ENCODE measurements at places on chromosomes 2 and 18.

DNA sequence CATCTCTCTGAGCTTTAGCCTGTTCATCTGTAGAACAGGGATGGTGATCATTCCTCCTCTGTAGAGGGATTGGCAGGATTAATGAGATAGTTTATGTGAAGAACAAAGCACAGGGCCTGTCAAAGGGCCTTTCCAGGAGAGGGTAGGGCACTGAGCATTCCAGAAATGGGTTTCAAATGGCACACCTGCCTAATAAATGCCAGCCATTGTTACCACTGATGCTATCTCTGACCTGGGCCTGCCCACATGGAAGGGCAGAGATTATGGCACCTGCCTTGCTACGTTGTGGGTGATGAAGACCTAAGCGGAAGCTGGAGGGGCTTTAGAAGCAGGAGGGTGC, 31.0 kb upstream of the GMPPA start:
- no peak for DNase-seq

GRCh38 chr2:156489195-156489594, 53.0 kb downstream of the GPD2 start:
- no peak for DNase-seq

DNA sequence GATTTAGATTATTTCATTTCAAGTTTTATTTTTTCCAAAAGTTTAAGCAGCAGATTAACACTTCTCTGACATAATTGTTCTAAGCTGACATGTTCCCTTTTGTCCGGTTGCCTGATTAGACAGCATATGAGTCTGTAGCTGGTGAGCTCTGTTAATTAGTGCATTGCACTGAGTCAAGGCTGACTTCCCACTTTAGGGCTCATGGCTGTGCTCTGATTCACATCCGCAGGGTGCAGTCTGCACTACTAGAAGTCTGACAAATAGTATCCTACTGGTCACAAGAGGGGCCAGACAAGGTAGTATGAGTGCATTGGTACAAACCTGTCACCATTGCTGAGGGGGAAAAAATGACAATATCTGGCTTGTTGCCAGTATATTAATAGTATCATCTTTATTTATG, 443.9 kb upstream of the ZNF804A start:
- DNase-seq, result no peak

GRCh38 chr2:17634997-17635396, 94.5 kb downstream of the VSNL1 start:
- no peak for DNase-seq

GRCh38 chr2:193988784-193989183, 1668.2 kb upstream of the SLC39A10 start:
- no peak for DNase-seq

GRCh38 chr18:65435534-65435933, 315.3 kb upstream of the CDH7 start:
- DNase-seq, result no peak

- DNase-seq, result no peak
Observed at GRCh38 chr2:85684380-85684779, 9.8 kb upstream of the GNLY start.

GRCh38 chr2:37602702-37603101, 68.7 kb downstream of the CDC42EP3 start:
- no peak for DNase-seq

DNA sequence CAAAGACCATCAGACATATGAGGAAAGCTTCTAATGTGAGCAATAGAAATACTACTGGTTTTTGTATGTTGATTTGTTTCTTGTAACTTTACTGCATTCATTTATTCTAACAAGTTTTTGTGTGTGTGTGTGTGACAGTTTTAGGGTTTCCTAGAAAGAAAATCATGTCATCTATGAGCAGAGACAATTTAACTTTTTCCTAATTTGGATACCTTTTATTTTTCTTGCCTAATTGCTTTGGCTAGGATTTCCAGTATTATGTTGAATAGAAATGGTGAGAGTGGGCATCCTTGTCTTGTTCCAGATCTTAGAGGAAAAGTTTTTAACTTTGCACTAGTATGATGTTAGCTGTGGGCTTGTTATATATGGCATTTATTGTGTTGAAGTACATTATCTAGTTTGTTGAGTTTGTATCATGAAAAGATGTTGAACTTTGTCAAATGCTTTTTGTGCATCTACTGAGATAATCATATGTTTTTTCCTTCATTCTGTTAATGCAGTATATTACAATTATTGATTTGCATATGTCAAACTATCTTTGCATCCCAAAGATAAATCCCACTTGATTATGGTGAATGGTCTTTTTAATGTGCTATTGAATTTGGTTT, 117.3 kb upstream of the CDC42EP3 start:
- DNase-seq, result no peak

DNA sequence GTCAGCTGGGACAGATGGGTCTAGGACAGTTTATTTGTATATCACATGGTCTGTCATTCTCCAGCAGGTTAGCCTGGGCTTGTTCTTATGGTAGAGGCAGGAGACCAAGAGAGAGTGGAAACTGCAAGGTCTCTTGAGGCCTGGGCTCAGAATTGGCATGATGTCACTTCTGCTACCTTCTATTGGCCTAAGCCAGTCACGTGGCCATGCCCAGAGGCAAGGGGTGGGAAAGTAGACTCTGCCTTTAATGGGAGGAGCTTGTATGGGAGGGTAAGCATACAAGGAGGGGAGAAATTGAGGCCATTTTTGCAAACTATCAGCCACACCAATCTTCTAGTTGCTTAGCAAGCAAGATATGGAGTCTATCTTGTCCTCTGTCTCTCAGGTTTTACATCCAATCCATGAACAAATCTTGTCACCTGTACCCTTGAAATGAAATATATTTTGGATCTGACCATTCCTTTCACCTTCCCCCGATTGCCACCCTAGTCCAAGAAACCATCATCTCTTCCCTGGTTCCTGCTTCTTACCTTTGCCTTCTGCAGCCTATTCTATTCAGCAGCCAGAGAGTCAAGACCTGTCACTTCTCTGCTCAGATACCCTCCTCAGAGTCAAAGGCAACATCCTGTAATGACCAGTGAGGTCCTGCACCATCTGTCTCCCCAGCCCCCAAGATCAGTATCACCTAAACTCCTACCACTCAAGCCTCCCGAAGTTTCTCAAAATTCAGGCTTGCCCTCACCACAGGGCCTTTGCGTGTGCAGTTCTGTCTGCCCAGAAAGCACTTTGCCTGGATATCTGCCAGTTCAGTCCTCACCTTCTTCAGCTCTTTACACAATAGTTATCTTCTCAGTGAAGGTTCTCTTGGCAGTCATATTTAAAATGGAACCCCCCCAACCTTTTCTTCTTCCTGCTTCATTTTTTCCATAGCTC, 240.0 kb downstream of the LOXHD1 start:
- DNase-seq, result no peak
